ENCODE measurements at places on chromosomes 4 and X.
A peak's percentile ranks its signal among the peaks of the same experiment; 100 is the strongest.

DNA sequence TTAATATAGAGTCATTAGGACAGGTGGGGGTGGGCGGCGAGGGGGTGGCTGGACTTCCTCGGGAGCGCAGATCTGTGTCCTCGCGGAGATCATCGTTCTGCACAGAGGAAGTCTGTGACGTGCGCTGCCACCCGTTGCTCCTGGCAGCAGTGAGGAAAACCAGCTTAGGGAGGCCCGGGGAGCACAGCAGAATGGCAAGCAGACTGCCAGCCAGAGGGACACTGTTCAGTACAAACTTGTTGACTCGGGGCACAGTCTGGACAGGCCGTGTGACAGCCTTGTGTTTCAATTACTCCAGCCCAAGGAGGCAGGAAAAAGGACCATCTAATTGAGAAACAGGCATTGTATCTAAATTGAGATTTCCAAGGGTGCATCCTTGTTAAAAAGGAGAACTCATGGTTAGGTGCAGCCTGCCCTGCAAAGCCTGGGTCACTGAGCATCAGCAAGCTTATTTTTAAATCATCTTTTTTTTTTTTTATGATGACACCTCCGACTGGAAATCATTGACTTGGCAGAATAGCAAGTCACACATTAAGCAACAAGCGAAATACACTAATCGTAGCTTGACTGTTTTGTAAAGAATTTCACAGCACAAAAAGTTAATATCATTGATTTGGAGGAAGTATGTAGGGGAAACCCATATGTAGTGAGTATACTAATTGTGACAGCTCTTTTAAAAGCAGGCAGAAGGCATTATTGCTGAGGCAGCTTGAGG is 512.0 kb upstream of the FAT1 start:
- peak; percentile 60 for DNase-seq

DNA sequence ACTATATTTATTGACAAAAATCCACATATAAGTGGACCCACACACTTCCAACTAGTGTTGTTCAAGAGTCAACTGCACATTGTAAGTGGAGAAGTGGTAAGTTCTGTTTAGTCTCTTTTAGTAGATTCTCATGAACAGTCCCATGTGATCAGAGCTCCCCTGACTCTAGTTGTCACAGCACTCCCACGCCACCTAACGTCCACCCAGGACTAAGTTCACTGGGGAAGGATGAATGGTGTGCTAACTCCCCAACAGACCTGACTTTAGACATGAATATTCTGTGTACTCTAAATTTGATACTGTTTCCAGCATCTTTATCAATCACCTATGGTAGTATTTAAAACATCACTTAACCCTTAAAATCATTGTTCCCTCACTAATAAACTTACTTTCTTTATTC is 59.8 kb downstream of the PACRGL start:
- no peak for DNase-seq

DNA sequence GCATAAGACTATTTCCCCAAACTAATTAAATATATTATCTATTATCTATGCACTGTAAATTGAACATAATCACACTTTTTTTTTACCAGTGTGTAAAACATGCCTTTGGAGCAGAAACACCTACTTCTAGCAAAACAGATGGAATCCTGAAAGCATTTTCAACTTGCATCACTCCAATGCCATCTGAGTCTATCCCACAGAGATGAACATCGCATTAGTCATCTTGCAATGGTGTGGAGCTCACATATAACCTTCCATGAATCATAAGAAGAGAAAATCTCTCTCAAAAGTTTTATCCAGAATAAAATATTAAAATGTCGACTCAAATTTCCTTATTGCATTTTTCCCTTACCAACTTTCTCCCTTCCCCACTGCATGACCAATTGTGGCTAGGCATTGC is 406.7 kb upstream of the ACTRT1 start:
- no peak for DNase-seq

- peak; percentile 38 for DNase-seq
Observed at GRCh38 chrX:68686097-68686977, 38.9 kb downstream of the STARD8 start.

- no peak for DNase-seq
Observed at GRCh38 chr4:184169225-184169867, 48.3 kb downstream of the ENPP6 start.

Measured in retina (tissue), 1 donor.